Activated T-helper 1 cell treated with anti-CD3 and anti-CD28 coated beads, Interleukin-12 subunit alpha, Interleukin-12 subunit beta, Interleukin-2, Interleukin-4 antibody, amounts not matched to agents 30 ng/mL and 10 ng/mL and 1 ng/mL, durations not matched to agents 14 hours and 24 hours and 36 hours (primary cell): ENCODE measurements at places on chromosomes 3 and 15.

DNA sequence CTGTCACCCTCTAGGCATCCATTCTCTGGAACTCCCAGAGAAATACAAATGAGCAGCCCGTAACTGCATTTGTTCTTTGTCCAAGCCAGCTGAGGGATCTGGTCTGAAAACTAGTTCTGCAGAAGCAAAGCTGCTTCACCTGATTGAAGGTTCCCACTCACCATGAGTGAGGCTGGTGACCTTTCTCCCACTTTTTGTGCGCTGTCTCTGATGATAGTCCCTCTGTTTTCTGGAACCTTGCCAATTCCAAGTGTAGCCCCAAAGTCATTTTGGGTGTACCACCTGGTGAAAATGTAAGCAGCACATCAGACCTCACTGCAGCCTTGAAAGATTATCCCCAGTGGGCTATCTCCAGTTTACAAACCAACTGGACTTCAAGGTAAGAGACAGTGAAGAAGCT is 39.4 kb upstream of the BFSP2 start:
- no peak for DNase-seq

GRCh38 chr15:48803877-48804276 is 7.0 kb downstream of the CEP152 start:
- no peak for DNase-seq

DNA sequence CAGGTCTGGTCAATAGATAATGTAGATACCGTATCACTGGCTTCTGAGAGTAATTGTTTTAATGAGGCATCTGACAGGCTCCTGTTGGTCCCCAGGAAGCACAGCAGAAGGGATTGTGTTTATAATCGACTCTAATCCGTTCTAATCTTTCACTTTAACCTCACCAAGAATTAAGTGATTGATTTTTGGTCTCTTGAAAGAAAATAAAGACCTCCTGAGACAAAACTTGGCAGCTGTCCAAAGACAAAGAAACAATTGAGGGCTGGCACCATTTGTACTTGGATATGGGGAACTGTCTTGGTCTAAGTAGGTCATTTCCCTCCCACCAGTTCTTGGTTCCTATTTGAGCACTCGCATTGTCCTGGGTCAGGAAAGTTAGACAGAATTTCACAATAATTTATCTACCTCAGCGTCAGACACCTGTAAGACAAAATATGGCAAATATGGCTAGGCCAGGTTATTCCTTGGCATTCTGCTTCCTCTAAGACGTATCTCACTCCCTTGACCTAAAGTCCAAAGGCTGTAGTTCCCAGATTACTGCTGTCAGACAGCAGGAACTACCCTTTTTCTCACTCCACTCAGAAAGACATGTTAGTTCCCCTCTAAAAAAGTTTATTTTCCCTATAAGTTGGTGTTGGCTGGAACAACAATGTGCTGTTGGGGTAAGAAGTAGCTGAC is 22.7 kb upstream of the CD96 start:
- DNase-seq = no peak

DNA sequence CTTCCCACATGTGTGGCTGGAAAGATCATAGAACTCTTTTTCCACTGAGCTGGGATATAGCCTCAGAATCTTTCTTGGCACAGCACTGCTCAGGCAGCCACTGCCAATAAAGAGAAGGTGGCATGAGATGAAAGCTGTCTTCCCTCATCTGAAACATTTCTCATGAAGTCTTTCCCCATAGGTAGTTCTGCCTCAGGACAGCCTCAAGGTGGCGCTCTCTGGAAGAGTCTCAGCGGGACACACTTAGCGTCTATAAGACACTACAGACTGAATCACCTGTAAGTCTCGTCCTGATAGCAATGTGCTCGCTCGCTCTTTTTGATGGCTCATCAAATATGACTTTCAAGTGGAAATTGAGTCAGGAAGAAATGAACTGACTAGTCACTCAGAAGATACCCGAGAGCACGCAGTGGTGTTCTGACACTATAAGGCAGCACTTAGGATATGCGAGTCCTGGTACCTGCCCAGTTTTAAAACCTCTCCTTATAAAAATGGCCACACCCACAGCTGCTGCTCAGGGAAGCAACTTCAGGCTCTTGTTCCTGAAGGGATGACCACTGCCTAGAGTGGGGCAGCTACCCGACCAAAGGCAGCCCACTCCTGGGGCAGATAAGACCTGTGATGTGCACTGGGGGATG is 269.5 kb downstream of the SUCLG2 start:
- DNase-seq = no peak
